Endothelial cell of umbilical vein (primary cell): ENCODE measurements at places on chromosomes 4 and X. TPM values are rescaled to one million over a fixed set of nuclear protein-coding genes. Genes with fewer than 3 reads are reported as not detected.

Gene APELA
- not detected in 2 replicates for total RNA-seq

Gene NHSL2
- total RNA-seq = 40.3 and 49.9 TPM in 2 replicates

Gene PLS3
- total RNA-seq = 305 and 329 TPM in 2 replicates

Gene S100G
- not detected in 2 replicates for total RNA-seq

Gene RAB9B
- total RNA-seq = 0.23 and 0.55 TPM in 2 replicates

Gene AFP
- total RNA-seq = not detected in 2 replicates

Gene GLUD2
- total RNA-seq = 0.33 and 0.53 TPM in 2 replicates

Gene NPY2R
- total RNA-seq = not detected in 2 replicates

Gene TBX22
- total RNA-seq = not detected in 2 replicates

Gene NDST3
- not detected in 2 replicates for total RNA-seq

Gene HTRA3
- total RNA-seq = 8.2 and 12.0 TPM in 2 replicates

Gene CDKL2
- total RNA-seq = 0.55 and 0.99 TPM in 2 replicates

Gene SPANXN4
- not detected in 2 replicates for total RNA-seq

Gene ASB5
- not detected in 2 replicates for total RNA-seq

Gene CXCL11
- total RNA-seq = 0.55 and 1.1 TPM in 2 replicates

Gene CD40LG
- total RNA-seq = not detected in 2 replicates

Gene MAGEA8
- total RNA-seq = not detected in 2 replicates

Gene ABLIM2
- total RNA-seq = 0.30 and 0.66 TPM in 2 replicates

Gene DOK7
- total RNA-seq = not detected in 2 replicates

Gene IBSP
- total RNA-seq = not detected in 2 replicates

Gene SEPTIN11
- 168 and 202 TPM in 2 replicates for total RNA-seq

Gene RLIM
- total RNA-seq = 40.1 and 41.7 TPM in 2 replicates

Gene TIGD2
- total RNA-seq = 4.2 and 5.0 TPM in 2 replicates

Gene MAGEB17
- total RNA-seq = not detected in 2 replicates
